Muscle of leg (tissue), 16 donors: ENCODE measurements at places on chromosomes 4 and X. TPM values are rescaled to one million over a fixed set of nuclear protein-coding genes. Genes with fewer than 3 reads are reported as not detected.
A peak's percentile ranks its signal among the peaks of the same experiment; 100 is the strongest.

GRCh38 chr4:108163351-108163750 lies 5.4 kb downstream of the LEF1 start:
- H3K27me3 ChIP-seq = peaks cover 38% of the 10 kb centered on the region
- H3K27ac ChIP-seq = no peak overlapping the region
- no peaks in the 10 kb centered on the region for H3K36me3 ChIP-seq
- H3K4me3 ChIP-seq = no peak overlapping the region
- DNase-seq = no peak

GRCh38 chr4:78784236-78784865 lies 8.2 kb downstream of the BMP2K start:
- H3K27ac ChIP-seq = peak overlapping the region; percentile 75
- peaks cover 2% of the 10 kb centered on the region for H3K36me3 ChIP-seq
- H3K4me1 ChIP-seq = no peaks in the 10 kb centered on the region
- H3K27me3 ChIP-seq = no peaks in the 10 kb centered on the region
- peak; percentile 51 for DNase-seq

DNA sequence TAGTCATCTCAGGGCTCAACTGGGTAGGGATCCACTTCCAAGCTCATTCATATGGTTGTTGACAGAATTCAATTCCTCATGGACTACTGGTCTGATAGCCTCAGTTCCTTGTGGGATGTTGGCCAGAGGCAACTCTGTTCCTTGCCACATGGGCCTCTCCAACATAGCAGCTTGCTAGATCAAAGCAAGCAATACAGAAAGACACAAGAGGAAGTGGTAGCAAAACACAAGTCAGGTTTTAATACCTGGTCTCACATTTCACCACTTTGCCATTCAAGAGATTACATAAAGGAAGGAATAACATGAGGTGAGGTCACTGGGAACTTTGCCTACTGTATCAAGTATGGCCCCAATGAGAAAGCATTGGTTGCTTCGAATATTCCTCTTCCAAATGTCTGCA lies 79.2 kb downstream of the PRSS12 start:
- no peak overlapping the region for H3K27ac ChIP-seq
- no peak for DNase-seq
- H3K27me3 ChIP-seq = peaks cover 2% of the 10 kb centered on the region
- H3K36me3 ChIP-seq = no peaks in the 10 kb centered on the region
- no peaks in the 10 kb centered on the region for H3K4me1 ChIP-seq
- H3K4me3 ChIP-seq = no peak overlapping the region

GRCh38 chrX:136865270-136866158 lies 15.0 kb downstream of the RBMX start:
- no peaks in the 10 kb centered on the region for H3K4me1 ChIP-seq
- DNase-seq = no peak
- H3K27me3 ChIP-seq = no peaks in the 10 kb centered on the region
- no peak overlapping the region for H3K4me3 ChIP-seq

DNA sequence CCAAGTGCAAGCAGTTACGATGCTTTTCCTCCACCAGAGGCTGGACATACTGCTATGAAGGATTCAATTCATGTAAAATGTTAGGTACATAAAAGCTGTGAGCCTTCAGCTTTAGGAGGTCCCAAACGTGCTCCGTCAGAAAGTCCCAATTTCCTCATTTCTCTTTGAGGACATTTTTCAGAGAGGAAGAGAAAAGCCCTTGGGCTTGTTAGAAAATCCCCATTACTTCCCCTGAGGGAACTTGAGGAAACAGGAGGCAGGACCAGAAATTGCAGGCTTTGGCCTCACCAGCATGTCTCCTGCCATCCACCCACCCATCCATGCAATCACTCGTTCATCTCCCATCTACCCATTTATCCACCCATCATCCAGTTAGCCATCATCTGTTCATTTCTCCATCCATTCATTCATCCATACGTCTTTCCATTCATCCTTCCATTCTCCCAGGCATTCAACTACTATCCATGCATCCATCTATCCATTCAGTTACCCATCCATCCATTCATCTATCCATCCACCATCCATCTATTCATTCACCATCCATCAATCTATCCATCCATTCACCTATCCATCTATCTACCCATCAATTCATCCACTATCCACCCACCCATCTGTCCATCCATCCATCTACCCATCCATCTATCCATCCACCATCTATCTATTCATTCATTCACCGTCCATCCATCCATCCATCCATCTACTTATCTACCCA lies 223.5 kb downstream of the AFAP1 start:
- peaks cover 19% of the 10 kb centered on the region for H3K4me1 ChIP-seq
- no peak for DNase-seq
- H3K4me3 ChIP-seq = no peak overlapping the region

- no peak for DNase-seq
- peaks cover 31% of the 10 kb centered on the region for H3K4me1 ChIP-seq
- no peak overlapping the region for H3K4me3 ChIP-seq
- peaks cover 19% of the 10 kb centered on the region for H3K36me3 ChIP-seq
- no peaks in the 10 kb centered on the region for H3K27me3 ChIP-seq
Observed at GRCh38 chr4:145884775-145885174, 53.8 kb downstream of the ZNF827 start.

- H3K27me3 ChIP-seq = peaks cover 43% of the 10 kb centered on the region
- H3K4me3 ChIP-seq = no peak overlapping the region
- no peak for DNase-seq
- peaks cover 63% of the 10 kb centered on the region for H3K4me1 ChIP-seq
- H3K27ac ChIP-seq = no peak overlapping the region
Observed at GRCh38 chr4:1168191-1169101, 3.9 kb downstream of the SPON2 start.

HMX1 gene
- 0.09 TPM for total RNA-seq

DNA sequence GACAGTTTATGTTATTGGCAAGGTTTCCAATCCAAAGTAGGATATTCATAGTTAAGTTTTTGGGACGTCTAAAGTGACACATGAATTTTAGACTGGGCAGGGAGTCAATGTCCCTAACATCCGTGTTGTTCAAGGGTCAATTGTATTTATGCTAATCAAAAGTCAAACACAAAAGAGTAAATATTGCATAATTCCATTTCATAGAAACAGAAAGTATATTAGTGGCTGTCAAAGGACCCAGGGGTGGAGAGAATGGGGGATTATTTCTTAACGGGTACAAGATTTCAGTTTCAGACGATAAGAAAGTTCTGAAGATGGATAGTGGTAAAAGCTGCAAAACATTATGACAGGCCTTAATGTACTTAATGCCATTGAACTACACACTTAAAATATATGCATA lies 971.8 kb upstream of the AGA start:
- H3K4me3 ChIP-seq = no peak overlapping the region
- H3K36me3 ChIP-seq = no peaks in the 10 kb centered on the region
- H3K4me1 ChIP-seq = no peaks in the 10 kb centered on the region
- no peak overlapping the region for H3K27ac ChIP-seq

GRCh38 chr4:178966644-178967043 lies 1524.4 kb upstream of the AGA start:
- no peaks in the 10 kb centered on the region for H3K36me3 ChIP-seq
- H3K4me3 ChIP-seq = no peak overlapping the region
- DNase-seq = no peak
- H3K27ac ChIP-seq = no peak overlapping the region

- H3K36me3 ChIP-seq = no peaks in the 10 kb centered on the region
- peaks cover 35% of the 10 kb centered on the region for H3K27me3 ChIP-seq
- no peak for DNase-seq
Observed at GRCh38 chrX:12975670-12975965, 708 bp downstream of the TMSB4X start.

- no peak for DNase-seq
- H3K27ac ChIP-seq = no peak overlapping the region
- H3K4me3 ChIP-seq = no peak overlapping the region
- H3K4me1 ChIP-seq = no peaks in the 10 kb centered on the region
Observed at GRCh38 chr4:73187325-73187724, 71.3 kb downstream of the ANKRD17 start.

NLGN3 gene
- total RNA-seq = 1.9 TPM

DNA sequence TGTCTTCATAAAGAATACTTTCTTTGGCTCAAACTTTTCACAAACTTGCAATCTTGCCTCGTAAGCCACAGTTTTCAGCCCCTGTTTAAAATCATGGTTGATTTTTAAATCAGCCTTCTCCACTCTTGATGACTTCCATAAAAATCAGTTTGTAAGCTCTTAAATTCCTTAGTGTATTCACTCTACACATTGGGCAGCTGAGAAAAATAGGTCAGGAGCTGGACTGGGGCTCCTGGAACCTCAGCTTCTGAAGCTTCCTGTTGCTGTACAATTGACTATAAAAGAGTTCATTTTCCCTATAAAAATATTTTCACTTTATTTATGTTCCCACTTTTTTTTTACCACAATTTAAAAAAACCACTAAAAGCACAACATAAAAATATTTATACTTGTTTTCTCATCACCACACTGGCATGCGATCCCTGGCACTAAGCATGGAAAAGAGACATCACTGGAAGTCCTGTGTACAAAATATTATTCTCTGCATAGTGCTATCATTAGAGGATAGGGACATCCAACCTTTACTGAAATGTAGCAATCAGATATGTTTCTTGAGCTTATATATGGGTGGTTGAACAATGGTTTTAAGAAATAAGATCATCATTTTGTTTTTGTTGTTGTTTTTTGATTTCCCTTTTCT lies 345.7 kb downstream of the FBXO8 start:
- no peak overlapping the region for H3K4me3 ChIP-seq
- H3K4me1 ChIP-seq = no peaks in the 10 kb centered on the region
- no peaks in the 10 kb centered on the region for H3K27me3 ChIP-seq
- DNase-seq = no peak
- no peak overlapping the region for H3K27ac ChIP-seq
- H3K36me3 ChIP-seq = no peaks in the 10 kb centered on the region

ZFP92 gene
- total RNA-seq = 0.62 TPM

- no peak overlapping the region for H3K27ac ChIP-seq
- peaks cover 20% of the 10 kb centered on the region for H3K27me3 ChIP-seq
- no peaks in the 10 kb centered on the region for H3K4me1 ChIP-seq
- DNase-seq = peak; percentile 72
Observed at GRCh38 chrX:15356444-15356843, 21.1 kb upstream of the PIGA start.

GRCh38 chr4:82989575-82990429 lies 20.8 kb downstream of the LIN54 start:
- H3K36me3 ChIP-seq = no peaks in the 10 kb centered on the region
- no peak overlapping the region for H3K27ac ChIP-seq

- H3K4me3 ChIP-seq = no peak overlapping the region
- no peak overlapping the region for H3K27ac ChIP-seq
- H3K36me3 ChIP-seq = no peaks in the 10 kb centered on the region
Observed at GRCh38 chr4:21544415-21544814, 404.2 kb downstream of the KCNIP4 start.

SHROOM2 gene
- 0.84 TPM for total RNA-seq

RHOH gene
- 0.18 TPM for total RNA-seq

DOK7 gene
- total RNA-seq = 14.2 TPM

ELF2 gene
- total RNA-seq = 58.8 TPM

PRDM5 gene
- total RNA-seq = 25.3 TPM

NPY2R gene
- total RNA-seq = under 0.01 TPM

- peaks cover 7% of the 10 kb centered on the region for H3K4me1 ChIP-seq
- DNase-seq = peak; percentile 47
- H3K4me3 ChIP-seq = peak overlapping the region; percentile 72
Observed at GRCh38 chrX:150569155-150569477, 695 bp downstream of the MTM1 start.

SPOCK3 gene
- 1.8 TPM for total RNA-seq

MANBA gene
- total RNA-seq = 25.8 TPM

GRCh38 chrX:17376431-17377077 lies 1.6 kb downstream of the NHS start:
- H3K27ac ChIP-seq = no peak overlapping the region
- DNase-seq = peak; percentile 14
- H3K36me3 ChIP-seq = no peaks in the 10 kb centered on the region
- peaks cover 56% of the 10 kb centered on the region for H3K27me3 ChIP-seq
- H3K4me3 ChIP-seq = peak overlapping the region; percentile 37

UXT gene
- 118 TPM for total RNA-seq

DNA sequence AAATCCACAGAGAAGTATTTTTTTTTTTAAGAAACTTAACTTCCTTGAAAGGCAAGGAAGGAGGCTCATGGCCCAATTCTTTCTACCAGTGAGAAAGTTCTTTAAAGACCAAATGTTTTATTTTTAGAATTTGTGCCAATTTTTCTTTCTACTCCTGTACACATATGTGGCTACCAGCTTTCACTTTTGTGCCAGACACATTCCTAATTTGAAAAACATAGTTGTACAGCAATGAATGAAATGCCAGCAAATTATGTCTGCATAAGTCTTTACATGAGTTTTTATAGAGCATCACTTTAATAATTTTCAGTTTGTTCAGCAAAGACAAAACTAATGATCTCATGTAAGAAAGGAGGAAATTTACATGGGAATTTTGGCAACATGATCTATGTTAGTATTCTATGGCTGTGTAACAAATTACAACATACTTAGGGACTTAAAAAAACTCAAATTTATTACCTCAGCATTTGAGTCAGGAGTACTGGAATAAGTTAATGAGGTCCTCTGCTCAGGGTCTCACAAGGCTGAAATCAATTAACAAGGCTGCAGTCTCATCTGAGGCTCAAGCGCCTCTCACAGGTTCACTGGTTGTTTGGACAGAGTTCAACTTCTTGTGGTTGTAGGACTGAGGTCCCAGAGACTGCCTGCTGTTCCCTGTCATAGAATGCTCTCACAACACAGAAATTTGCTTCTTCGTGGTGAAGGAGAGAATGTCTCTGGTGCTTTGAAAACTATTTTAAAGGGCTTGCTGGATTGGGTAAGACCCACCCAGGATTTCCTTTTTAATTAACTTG lies 678.2 kb upstream of the FAM241A start:
- no peaks in the 10 kb centered on the region for H3K27me3 ChIP-seq
- no peaks in the 10 kb centered on the region for H3K4me1 ChIP-seq
- H3K4me3 ChIP-seq = no peak overlapping the region
- no peak overlapping the region for H3K27ac ChIP-seq

- peaks cover 6% of the 10 kb centered on the region for H3K27me3 ChIP-seq
- no peaks in the 10 kb centered on the region for H3K4me1 ChIP-seq
- H3K36me3 ChIP-seq = no peaks in the 10 kb centered on the region
- DNase-seq = no peak
- no peak overlapping the region for H3K27ac ChIP-seq
Observed at GRCh38 chrX:11881485-11882170, 123.6 kb downstream of the MSL3 start.

- H3K4me1 ChIP-seq = no peaks in the 10 kb centered on the region
- H3K27ac ChIP-seq = no peak overlapping the region
- DNase-seq = no peak
- peaks cover 41% of the 10 kb centered on the region for H3K27me3 ChIP-seq
Observed at GRCh38 chrX:41516999-41517765, 70.0 kb downstream of the NYX start.

CT45A3 gene
- total RNA-seq = not detected

ASB9 gene
- total RNA-seq = 3.6 TPM
